ENCODE measurements at places on chromosomes 3 and 15.

- peak; percentile 35 for DNase-seq
Measured at GRCh38 chr3:83523470-83524073, 1435.2 kb upstream of the CADM2 start.

- no peak for DNase-seq
Measured at GRCh38 chr15:60795471-60795870, 316.5 kb upstream of the ICE2 start.

DNA sequence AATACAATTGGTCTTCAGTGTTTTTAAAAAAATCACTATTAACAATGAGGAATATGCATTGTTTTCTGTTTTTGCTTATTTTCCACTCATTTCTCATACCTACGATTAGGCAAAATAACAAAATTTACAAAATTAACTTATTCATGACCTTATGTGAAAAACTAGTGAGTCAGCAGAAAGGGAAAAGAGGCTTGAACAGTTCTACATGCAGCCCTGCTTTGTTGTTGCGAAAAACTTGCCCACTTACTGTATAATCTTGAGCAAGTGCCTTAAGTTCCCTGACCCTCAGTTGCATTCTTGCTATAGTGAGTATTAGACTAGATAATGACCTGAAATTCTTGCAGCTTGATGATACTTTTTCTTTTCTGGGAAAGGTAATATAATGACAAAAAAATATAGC, 551.1 kb upstream of the BCHE start:
- no peak for DNase-seq

GRCh38 chr3:124696006-124696405, 34.2 kb upstream of the UMPS start:
- DNase-seq, result no peak

GRCh38 chr3:42192334-42193200, 73.4 kb downstream of the CCK start:
- DNase-seq, result peak; percentile 26

GRCh38 chr15:83653639-83654378, at the start of gene ADAMTSL3:
ADAMTSL3 (plus strand) TSS chr15:83654123; CDS start chr15:83655762, 1,639 bp downstream.
- peak; percentile 67 for DNase-seq

GRCh38 chr3:175777495-175777894, 918.4 kb downstream of the NAALADL2 start:
- peak; percentile 14 for DNase-seq

DNA sequence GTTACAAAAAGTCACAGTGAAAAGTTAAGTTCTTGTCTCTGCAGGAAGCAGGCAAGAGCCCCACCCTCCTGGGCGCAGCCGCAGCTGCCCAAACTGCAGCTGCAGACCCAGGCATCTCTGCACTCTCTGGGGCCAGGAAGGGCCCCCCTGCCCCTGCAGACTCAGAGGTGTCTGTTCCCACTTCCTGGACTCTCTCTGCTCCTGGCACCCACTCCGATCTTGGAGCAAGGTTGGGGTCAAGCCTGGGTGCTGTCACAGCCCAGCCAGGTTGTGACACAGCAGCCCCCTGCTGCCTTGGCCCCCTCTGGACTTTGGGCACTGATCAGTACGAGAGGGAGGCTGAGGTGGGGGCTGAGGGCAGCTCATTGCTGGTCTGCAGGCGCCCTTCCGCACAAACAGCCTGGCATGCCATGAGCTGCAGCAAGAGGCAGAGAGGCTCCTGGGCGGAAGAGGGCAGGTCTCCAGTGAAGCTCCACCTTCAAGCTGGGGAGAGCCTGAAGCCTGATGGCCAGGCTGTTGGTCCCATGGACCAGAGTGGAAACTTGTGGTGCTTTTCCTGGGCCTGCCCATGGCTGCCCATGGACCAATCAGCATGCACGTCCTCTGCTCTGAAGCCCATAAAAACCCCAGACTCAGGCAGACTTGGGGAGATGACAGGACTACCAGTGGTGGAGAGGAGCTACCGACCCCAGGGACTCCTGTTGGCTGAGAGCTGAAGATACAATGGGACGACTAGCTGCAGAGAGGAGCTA, 42.9 kb upstream of the LRRFIP2 start:
- no peak for DNase-seq

DNA sequence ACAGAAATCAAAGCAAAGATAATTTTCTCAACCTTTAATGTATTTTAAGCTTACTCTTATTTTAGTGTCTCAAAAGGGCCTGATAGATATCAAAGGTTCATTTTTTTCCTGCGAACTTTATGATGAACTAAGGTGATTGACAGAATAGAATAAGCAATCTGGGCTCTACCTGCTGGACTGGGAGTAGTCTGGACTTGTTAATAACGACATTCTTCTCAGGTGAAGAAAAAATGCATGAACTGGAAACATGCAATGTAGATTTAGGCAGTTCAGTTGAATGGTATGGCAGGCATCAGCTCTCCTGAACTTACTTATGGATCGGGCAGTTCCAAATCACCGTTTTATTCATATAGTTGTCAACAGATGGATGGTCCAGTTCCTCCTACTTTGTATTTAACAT, 189.7 kb upstream of the ZBTB20 start:
- no peak for DNase-seq

GRCh38 chr3:137065381-137065780, 107.6 kb downstream of the IL20RB start:
- DNase-seq, result no peak

All from fibroblast of skin of right biceps (primary cell).